ENCODE measurements at places on chromosomes 1 and 21.

DNA sequence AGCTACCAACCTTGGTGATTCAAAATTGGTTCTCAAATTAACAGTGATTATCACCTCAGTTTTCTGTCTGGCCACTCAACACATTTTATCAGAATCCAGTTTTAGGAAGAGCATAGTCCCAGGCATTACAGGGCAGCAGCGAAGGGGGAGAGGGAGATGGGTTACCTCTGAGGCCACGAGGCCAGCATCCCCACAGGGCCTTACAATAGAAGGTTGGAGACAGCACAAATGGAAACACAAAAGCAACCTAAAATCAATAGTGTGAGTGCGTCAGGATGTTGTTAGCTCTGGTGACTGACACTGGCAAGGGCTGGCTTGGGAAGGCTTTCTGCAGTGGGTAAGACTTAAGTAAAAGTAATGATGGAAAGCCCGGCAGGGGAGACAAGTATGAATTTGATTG is 79.5 kb downstream of the JAK1 start:
- no peak for DNase-seq

DNA sequence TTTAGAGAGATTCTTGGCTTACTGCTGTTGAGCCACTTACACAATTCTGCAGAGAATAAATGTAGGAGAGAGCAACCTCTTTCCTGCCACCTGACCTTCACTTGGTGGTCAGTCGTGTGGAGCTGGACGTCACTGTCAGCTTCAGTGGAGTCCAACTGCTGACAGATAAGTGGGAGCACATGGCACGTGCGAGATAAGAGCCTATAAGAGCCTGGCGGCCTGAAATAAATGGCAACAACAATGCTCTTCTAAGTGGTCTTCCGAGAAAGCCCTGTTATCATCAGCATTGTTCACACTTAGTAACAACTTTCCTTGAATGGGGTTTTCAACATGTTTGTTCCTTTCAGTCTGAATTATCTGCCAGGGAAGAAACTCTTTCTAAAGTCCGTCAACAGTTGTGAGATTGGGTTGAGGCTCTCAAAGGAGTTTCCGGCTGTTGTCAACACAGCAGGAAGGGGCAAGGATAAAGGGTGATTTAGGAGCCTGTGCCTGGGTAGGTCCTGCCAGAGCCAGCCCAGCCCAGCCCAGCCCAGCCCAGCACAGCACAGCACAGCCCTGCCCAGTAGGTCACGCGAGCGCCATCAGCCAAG is 57.2 kb upstream of the RUNX1 start:
- no peak for DNase-seq

GRCh38 chr1:208189716-208190115 is 54.5 kb downstream of the PLXNA2 start:
- no peak for DNase-seq

- no peak for DNase-seq
These were observed 291.9 kb upstream of the USP25 start for GRCh38 chr21:15437883-15438282.

GRCh38 chr1:64282351-64282750 is 78.9 kb downstream of the UBE2U start:
- DNase-seq, result no peak

- no peak for DNase-seq
These were observed 87.5 kb upstream of the RHOU start for GRCh38 chr1:228647523-228648444.

DNA sequence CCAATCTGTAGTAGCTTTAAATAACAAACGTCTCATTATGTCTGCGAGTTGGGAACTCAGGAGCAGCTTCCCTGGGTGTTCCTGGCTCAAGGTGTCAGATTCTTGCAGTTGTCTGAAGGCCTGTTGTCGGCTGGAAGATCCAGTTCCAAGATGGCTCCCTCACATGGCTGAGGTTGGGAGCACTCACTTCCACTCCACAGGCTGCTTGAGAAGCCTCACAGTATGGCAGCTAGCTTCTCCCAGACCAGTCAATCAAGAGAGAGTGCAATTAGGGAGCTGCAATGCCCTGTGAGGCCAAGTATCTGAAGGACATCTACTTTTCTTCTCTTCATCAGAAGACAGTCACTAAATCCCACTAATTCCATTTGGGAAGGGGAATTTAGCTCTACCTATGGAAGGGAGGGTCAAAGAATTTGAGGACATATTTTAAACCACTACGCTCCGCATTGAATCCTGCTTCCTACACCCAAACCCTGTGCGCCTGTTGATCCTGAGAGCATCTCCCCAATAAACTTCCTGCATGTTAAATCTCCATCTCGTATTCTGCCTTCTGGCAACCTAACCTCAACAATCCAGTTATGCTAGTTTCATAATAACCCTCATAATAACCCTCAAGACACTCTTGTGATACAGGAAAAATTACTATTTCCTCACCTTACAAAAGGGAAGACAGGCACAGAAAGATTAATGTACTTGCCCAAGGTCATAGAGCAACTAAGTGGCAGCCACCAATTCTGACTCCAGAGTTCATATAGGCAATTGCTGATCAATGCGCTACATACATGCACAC is 3.6 kb upstream of the VPS26C start:
- DNase-seq, result no peak

GRCh38 chr1:46556822-46557221 is 5.4 kb upstream of the KNCN start:
- DNase-seq, result no peak

- no peak for DNase-seq
These were observed 42.5 kb downstream of the RPRD2 start for GRCh38 chr1:150406483-150406882.

DNA sequence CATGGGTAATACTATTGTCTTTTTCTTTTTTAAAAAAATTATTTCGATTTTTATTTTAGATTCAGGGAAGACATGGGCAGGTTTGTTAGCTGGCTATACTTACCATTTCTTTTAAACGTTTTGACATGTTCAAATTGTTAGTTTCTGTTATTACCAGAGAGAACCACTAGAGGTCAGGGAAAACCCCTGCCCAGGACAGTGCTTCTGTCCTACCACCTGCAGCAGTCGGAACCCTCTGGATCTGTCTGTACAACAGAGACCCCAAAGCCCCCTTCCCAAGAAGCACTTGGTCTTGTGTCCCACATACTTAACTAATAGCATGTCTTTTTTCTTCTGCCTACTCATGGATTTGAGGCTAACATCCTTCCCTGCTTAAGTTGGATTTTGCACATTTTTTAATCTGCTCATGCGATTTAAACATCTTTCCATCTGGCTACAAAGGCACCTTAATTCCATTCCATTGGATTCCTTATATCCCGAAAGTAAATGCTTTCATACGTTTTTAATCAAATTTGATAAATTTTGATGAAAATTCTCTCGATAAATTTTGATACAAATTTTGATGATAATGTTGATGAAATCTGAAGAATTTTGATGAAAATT is 10.0 kb upstream of the C1orf115 start:
- DNase-seq, result no peak

DNA sequence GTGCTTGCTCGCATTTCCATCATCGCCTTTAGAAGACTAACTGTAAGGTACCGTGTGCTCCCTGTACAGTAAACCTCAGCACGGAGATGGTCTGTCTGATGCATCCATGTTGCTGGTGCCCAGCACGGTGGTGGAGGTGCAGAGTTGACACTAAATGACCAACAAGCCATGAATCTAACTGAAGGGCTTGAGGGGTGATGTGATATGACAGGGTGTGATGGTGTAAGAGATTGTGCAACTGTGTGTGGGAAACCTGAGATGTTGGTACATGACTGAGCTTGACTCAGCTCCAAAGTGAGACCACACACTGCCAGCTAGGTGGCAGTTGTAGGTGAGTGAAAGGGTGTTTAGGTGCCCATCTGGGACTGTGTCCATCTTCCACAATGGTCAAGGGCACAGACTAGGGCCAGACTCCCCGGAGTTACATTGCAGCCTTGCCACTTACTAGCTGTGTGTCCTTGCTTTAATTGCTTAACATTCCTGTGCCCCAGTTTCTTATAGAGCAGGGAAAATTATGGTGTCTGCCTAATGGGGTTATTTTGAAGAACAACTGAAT is 21.4 kb downstream of the SLC2A1 start:
- DNase-seq, result no peak

DNA sequence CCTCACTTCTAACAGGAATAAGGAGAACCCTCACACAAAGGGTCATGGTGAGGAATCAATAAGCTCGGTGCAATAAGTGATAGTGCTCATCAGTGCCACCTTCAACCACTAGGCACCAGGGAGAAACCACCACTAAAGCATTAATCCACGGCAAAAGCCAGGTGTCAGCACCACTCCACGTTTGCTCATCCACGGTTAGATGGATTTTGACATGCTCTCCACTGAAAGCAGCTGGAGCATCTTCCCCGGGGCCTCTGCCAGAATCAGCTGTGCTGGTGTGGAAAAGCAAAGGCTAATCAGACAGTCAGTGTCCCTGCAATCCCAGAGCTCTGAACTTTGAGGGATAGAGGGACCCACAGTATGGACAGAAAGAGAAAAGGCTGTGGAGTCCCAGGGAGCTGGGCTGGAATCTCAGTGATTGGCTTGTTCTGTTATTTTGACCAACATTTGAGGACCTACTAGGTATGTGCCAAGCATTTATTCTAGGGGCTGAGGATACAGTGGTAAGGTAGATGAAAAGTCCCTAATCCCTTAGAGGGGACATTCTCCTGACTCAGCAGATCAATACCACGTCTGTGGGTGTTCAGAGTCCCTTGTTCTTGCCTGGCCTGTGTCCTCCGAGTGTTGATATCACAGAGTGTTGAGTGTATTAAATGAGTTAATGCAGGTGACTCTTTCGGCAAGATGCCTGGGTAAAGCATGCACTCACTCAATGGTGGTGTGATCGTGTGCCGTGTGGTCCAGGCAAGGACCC is 41.3 kb downstream of the FHAD1 start:
- no peak for DNase-seq

Measured in GOT3 (cell line).